ENCODE measurements at places on chromosomes 2 and 18.
A peak's percentile ranks its signal among the peaks of the same experiment; 100 is the strongest.

DNA sequence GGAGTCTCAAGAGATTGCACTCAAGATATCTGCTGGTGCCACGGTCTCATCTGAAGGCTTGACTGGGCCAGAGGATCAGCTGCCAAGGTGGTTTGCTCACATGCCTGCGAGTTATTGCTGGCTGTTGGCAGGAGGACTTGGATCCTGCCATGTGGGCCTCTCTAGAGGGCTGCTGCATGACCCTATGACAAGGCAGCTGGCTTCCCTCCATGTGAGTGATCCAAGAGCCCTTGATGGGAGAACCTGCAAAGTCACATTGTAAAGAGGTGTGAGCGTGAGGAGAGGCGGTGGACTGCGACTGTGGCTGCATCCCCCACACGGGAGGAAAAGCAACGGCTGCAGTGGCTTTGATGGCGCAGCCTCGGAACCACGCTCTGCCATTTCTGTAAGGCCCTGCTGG is 4.0 kb upstream of the ALLC start:
- DNase-seq = no peak

DNA sequence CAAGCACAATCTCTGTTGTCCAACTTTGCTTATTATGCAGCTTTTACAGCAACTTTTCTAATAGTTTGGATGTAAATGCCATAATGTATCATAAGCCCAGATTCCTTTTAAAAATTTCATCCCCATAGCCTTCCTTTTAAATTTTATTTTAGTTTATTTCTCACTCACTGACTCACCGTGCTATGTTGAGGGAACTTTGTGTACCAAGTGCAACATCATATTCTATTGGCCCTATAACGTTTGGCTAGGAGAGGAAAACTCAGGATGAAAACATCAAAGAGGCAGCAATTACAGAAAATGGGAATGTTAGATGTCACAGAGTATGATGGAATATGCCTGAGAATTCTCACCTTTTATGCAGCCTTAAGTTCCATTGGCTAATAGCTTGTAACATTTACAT is 135.5 kb downstream of the LCLAT1 start:
- no peak for DNase-seq

DNA sequence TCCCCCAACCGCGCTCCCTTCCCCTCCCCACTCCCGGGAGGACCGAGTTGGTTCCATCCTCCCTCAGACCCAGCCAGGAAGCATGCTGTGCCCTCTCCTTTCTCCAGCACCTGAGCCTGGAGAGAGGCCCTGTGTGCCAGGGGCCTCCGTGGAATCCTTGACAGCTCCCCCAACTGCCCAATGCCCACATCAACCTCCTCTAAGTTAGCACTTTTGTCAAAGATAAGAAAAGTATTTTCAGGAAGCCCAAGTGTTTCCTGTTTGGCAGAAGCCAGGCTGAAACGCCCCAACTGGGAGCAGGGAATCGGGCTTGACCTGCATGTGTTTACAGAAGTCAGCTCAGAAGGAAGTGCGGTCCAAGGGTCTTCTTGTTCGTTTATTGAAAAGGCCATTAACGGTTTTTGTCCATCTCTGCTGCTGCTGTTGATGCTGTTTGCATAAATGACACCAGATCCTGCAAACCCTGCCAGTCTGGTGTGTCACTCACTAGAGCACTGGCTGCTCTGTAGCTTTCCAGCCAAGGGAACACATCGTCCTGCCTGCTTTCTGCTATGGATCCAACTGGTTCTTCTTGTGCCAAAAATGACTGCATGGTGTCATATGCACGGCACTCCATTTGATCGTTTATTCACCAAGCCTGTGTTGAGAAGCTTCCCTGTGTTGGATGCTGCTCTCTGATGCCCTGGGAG is 35.4 kb upstream of the COL6A3 start:
- DNase-seq = no peak

DNA sequence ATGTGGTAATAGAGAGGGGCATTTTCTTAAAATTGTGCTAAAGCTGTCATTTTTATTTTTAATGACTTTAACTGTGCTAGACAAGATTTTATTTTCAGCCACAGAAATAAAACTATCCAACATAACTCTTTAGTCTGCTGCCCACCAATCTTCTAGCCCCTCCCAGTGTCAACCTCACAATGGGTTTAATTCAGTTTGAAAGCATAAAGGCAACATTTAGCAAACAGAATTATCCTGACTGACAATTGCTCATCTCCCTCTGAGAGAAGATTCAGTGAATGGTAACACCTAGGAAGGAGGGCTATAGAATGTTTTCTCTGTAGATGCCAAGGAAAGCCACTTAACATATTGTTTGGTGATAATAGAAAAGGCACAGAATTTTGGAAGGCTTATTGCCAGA is 5.2 kb downstream of the ERMN start:
- DNase-seq = no peak

GRCh38 chr2:218983263-218983933 is 1.6 kb downstream of the FEV start:
- DNase-seq = no peak

DNA sequence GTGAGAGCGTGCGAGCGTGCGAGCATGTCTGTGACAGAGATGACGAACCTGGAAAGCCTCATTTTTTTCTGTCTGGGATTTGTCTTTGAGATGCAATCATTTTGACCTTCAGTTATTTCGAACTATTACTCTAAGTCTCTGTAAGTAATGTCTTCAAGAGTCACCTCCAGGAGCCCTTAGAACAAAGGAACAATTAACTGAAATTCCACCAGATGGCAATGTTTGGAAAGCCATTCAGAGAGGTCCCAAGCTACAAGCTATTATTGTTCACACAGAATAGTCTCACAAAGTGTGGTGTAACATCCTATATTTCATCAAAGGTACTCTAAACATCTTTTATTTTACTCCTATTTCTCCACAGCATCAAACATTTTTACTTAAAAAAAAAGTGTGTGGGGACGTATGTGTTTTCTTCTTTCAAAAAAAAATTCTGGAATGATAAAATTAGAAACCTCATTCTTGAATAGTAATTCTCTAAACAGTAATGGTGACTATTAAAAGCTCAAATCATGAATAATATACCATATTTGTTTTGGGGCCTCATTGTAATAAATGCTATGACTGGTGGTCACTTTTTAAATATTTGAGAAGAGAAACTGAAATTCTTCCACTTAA is 35.1 kb upstream of the MAPRE2 start:
- peak; percentile 80 for DNase-seq

DNA sequence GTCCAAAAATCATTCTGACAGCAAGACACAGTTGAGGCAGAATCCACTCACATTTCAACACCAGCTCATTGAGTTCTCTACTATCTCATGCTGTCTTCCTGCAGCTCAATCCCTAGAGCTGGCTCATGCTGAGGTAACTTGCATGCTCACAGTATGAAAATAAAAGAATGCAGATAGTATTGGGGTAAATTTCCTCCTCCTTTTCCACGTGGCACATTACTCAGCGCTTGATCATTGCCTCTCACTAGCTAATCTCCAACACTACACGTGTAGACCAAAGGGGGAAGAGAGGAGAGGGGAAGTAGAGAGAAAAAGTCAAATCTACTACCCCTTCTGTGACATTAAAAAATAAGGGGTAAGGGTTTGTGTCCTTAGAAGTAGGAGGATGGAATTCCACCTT is 300.6 kb downstream of the AFF3 start:
- peak; percentile 38 for DNase-seq

- peak; percentile 56 for DNase-seq
These were observed 178.9 kb upstream of the SERPINE2 start for GRCh38 chr2:224217962-224218347.

DNA sequence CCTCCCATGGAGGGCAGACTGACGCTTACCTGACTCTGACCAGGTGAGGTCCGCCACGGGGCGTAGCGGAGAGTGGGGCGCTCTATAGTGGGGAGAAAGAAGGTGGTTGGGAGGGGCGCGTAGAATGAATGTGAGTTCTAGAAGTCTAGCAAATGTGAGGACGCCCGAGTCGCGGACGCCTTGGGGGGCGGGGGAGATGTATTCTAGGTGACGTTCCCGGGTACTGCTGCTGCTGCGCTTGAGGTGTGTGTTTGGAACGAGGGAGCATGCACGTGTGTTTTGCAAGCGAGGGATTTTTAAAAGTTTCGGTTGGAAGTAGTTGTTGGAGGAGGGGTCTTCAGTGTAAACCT is 758 bp downstream of the RIF1 start:
- DNase-seq = peak; percentile 42

DNA sequence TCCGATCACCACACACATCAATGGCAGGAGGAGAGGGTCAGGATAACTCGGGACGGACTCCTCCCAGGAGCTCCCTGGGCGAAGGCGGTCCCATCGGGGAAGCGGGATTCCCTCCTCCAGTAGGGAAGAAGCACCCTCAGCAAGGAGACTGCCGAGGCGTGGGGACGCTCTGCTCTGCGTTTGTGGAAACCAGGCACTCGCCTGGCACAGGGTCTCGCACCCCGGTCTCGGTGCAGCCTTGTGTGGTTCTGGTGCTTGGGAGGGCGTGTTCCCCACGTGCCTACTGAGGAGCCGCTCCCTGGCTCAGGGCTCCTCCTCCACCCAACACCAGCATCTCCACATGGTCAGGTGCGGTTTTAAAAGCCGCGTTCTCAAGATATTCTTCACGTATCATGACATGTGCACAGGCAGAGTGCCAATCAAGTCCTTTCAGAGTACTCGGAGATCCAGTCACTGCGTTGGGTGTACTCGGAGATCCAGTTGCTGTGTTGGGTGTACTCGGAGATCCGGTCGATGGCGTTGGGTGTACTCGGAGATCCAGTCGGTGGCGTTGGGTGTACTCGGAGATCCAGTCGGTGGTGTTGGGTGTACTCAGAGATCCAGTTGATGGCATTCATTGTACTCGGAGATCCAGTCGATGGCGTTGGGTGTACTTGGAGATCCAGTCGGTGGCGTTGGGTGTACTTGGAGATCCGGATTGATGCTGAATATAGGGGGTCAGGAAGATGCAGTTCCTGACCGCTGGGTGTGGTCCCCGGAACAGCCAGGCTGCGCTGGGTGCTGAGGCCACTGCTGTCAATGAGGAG is 117.5 kb downstream of the RTP5 start:
- no peak for DNase-seq

DNA sequence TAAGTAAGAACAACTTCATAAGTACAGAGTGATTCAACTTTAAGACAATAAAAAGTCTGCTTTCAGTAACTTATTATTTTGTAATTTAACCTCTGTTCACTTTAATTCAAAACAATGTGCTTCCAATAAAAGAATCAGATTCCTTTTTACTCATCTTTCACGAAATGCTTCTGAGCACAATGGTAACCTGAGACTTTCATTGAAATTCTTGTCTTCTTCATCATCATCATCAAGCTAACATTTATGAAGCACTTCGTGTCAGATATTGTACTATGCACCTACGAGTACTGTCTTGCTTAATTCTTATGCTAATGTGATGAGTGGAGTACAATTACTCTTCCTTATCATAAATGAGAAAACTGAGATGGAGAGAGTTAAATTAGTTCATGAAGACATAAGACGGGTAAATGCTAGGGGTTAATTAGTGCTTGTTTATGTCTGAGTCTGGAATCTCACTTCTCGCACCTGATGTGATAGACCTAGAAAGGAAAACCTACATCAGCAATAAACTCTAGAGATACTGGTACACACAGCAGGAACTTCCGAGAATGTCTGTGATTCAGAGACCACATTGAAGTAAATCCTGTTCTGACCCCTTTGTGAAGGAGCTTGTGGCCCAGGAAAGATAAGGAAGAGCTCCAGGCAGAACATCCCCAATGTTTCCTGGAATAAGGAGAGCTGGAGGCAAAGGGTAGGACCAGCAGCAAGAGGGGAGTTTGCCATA is 227.6 kb upstream of the ETAA1 start:
- DNase-seq = no peak

DNA sequence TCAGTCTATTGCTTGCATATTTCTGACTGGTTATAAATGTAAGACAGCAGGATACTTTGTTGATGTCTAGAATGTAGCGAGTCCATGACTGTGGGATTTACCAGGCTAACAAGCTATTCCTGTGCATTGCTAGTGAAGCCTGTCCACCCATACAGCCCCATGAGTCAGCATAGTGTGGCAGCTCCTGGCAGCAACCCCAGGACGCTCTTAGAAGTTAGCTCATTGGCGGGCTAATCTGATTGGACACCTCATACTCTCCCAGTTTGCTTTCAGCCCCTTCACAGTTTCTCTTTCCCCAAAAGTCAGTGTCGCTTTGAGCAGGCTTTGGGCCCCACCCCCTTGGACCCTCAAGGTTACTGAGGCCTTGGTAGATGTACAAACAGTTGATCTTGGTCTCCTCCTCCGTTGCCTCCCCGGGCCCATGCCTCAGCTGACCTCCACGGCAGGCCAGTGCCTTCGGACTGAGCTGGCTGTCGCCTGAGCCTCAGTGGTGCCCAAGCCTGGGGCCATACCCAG is 48.0 kb downstream of the COA5 start:
- peak; percentile 92 for DNase-seq

DNA sequence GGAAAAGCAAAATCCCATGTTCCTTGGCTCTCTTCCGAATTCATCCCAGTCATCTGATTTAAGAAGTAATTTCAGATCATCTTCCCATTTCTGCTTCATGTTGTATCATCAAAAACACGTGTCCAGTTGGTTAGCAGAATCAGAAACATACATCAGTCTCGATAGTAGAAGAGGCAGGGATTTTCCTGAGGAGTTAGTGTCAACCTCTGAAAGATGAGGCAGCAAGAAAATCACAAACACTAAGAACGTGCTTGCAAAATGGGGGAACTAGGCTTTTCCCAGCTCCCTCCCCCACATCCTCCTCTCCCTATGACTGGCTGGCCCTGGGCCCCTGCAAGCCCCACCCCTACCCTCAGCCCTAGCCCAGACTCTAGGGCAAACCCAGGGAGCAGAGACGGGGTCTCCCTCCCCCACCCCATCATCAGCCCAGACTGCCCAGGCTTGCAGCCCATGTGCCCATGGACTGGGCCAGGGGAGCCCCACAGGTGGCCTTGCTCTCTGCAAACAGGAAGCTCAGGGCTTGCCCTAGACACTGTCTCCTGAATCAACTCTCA is 161.0 kb upstream of the ID2 start:
- DNase-seq = no peak

DNA sequence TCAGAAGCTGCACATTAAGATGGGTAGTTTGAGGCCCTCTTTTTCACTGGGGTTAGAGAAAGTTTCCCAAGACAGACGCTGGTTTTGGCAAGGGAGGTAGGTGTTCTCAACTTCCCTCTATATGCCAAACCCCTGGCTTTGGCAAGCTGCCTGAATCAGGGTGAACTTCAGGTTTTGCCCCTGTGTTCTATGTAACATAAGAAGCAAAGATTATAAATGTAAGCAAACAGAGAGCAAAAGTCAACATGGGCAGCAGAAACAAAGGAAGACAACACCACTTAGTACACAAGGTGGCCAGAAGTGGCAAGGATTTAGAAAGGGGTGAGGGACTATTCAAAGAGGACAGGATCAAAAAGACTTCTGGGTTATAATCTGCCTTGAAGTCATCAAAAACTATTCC is 70.5 kb upstream of the TFCP2L1 start:
- peak; percentile 43 for DNase-seq

Data from astrocyte of the hippocampus (primary cell).